ENCODE measurements at places on chromosomes 3 and 15.
A peak's percentile ranks its signal among the peaks of the same experiment; 100 is the strongest.

DNA sequence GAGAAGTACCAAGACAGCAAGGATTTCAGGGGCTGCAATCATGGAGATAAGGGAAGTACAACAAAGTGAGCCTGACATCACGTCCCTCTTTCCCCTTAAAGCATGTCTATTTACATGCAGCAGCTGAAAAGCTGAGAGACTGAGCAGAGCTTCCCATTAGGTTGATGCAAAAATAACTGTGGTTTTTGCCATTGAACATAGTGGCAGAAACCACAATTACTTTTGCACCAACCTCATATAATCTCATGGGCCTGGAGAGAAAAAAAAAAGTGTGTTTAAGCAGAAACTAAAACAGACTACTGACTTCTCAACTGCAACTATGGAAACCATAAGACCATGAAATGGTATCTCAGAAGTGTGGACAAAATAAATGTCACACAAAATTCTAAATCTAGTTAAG is 48.3 kb downstream of the CCDC12 start:
- peaks cover 46% of the 10 kb centered on the region for H3K36me3 ChIP-seq
- no peak for DNase-seq
- H3K4me3 ChIP-seq, result no peak overlapping the region
- no peaks in the 10 kb centered on the region for H3K27me3 ChIP-seq
- H3K4me1 ChIP-seq, result peaks cover 21% of the 10 kb centered on the region

GRCh38 chr3:43181202-43181821 is 75.4 kb upstream of the POMGNT2 start:
- no peak overlapping the region for H3K27ac ChIP-seq
- H3K27me3 ChIP-seq, result no peaks in the 10 kb centered on the region
- H3K4me3 ChIP-seq, result no peak overlapping the region
- no peak for DNase-seq
- no peaks in the 10 kb centered on the region for H3K36me3 ChIP-seq
- peaks cover 17% of the 10 kb centered on the region for H3K4me1 ChIP-seq

- no peak overlapping the region for H3K4me3 ChIP-seq
- no peak for DNase-seq
- H3K27me3 ChIP-seq, result no peaks in the 10 kb centered on the region
- no peak overlapping the region for H3K27ac ChIP-seq
- peaks cover 7% of the 10 kb centered on the region for H3K4me1 ChIP-seq
Observed at GRCh38 chr3:33016846-33017405, 65.5 kb downstream of the CCR4 start.

GRCh38 chr15:38438031-38438986 is 15.6 kb upstream of the FAM98B start:
- H3K36me3 ChIP-seq, result no peaks in the 10 kb centered on the region
- H3K27me3 ChIP-seq, result no peaks in the 10 kb centered on the region
- no peak for DNase-seq
- no peak overlapping the region for H3K4me3 ChIP-seq

DNA sequence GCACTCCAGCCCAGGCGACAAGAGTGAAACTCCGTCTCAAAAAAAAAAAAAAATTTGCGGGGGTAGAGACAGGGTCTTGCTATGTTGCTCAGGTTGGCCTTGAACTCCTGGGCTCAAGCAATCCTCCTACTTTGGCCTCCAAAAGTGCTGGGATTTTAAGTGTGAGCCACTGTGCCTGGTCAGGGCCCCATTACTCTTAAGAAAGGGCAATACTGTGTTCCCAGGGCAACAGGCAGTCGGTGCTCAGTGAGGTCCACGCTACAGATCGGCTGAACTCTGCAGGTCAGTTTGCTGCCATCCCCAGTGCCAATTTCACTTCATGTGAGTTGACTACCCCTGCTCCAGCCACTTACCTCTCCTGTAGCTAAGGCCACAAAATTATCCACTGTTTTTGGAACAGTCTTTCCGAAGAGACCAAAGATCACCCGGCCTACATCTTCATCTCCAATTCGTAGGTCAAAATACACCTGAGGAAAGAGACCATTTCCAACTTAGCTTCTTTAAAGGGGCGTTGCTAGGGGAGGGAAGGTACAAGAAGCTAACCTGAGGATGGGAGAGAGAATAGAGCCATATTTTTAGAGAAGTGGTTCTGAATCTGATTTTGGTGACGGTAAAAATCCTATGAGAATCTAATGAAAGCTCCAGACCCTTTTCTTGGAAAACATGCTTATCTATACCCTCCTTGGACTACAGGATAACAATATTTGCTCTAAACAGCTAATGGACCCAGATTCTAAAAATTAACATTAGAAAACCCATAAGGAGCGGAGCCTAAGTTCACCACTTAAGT is 939 bp downstream of the PPIB start:
- H3K27me3 ChIP-seq, result no peaks in the 10 kb centered on the region
- no peak overlapping the region for H3K27ac ChIP-seq
- H3K36me3 ChIP-seq, result peaks cover 42% of the 10 kb centered on the region
- H3K4me3 ChIP-seq, result peak overlapping the region; percentile 85

DNA sequence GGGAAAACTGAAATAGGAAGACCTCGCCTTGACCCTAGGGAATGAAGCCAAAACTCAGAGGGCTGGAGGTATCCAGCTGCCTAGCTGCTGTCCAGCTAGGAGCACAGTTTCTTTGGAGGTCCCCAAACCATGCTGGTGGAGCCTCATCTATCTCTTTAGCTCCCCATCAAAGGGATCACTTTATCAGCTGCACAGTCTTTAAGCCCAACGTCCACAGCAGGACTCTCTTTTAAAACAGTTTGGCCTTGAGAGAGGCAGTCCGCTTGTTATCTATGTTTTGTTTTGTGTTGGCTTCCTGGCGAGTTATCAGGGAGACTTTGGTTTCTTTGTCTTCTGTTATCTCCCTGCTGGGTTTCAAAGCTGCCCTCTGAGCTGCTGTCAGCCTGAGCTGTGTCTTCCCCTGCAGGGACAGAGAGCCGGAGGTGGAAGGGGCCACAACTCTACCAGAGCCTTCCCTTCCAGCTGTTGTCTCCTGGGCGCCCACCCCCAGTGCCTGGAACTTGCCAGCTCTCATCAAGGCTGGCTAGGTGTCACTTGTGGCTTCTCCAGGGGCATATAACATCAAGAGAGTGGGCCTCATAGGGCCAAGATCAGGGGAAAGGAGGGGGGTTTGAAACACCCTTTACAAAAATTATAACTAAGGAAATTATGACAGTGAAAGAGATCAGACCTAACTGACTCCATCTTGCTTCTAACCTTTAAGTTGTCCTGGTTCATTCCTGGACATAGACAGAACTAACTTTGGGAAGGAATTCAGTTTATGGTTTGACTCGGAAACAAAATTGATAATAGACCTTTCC is 61.4 kb upstream of the C15orf39 start:
- no peak overlapping the region for H3K27ac ChIP-seq
- no peaks in the 10 kb centered on the region for H3K27me3 ChIP-seq
- no peak for DNase-seq
- H3K4me1 ChIP-seq, result no peaks in the 10 kb centered on the region
- no peaks in the 10 kb centered on the region for H3K36me3 ChIP-seq

GRCh38 chr15:34366271-34367065 is 528 bp downstream of the LPCAT4 start:
- no peak overlapping the region for H3K27ac ChIP-seq
- no peaks in the 10 kb centered on the region for H3K27me3 ChIP-seq
- DNase-seq, result peak; percentile 48
- peaks cover 19% of the 10 kb centered on the region for H3K4me1 ChIP-seq
- H3K36me3 ChIP-seq, result peaks cover 10% of the 10 kb centered on the region
